Fibroblast of the aortic adventitia (primary cell): ENCODE measurements at places on chromosomes 3 and 15.

DNA sequence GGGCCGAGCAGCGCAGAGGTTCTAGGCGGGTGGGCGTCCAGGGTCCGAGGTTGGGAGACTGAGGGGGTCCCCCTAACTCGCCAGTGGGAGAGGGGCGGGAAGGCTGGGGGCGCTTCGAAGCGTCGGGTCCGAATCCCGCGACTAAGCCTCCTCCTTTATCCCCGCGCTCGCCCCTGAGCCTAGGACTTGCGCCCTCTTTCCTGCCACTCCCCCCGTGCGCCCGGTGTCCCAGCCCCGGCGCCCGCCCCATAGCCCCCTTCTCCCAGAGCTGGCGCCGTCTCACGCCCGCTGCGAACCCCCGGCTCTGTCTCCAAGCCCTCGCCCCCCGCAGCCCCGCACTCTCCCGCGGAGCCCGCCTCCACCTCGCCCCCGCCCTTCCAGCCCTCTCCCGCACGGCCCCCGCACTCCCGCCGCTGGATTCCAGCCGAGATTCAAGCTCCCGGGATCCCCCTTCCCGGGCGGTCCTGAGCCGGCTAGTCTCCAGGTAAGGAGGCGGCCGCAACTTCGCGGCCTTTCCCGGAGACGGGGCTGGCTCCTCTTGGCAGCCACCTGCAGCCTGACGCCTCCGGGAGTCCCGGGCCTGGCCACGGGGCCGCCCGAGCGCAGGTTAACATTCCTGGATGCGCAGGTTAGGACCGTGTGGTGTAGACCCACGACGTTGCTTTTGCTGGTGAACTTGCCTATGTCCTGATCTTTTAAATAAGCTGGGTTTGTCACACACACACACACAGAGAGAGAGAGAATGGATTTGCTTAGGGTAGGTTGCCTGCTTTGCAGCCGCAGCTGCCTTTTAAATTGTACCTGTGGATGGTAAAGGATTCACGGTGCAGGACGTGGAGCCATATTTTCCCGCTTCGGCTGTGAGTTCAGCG is 563 bp downstream of the PXYLP1 start:
- no peak for DNase-seq

- no peak for DNase-seq
Observed at GRCh38 chr15:78454992-78455391, 17.0 kb downstream of the IREB2 start.

- no peak for DNase-seq
Observed at GRCh38 chr3:25027650-25028049, 400.4 kb upstream of the RARB start.

DNA sequence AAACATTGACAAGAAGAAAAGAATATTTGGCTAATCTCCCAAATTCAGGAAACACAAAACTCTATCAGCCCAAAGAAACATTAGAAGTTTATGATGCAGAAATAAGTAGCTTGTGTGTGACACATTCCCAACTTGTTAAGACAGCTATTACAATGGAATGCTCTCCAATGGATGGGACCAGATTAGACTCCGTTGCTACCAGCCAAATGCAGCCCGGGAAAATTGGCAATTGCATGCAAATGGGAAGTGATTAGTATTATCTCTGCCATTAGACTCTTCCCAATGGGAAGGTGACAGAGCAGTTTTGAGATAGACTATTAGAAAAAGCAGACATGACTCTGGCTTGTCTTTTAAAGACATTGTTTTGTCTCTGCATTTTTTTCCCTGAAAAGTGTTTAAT is 37.4 kb upstream of the KCNMB2 start:
- no peak for DNase-seq

- no peak for DNase-seq
Observed at GRCh38 chr3:197345390-197345789, 47.0 kb upstream of the DLG1 start.

DNA sequence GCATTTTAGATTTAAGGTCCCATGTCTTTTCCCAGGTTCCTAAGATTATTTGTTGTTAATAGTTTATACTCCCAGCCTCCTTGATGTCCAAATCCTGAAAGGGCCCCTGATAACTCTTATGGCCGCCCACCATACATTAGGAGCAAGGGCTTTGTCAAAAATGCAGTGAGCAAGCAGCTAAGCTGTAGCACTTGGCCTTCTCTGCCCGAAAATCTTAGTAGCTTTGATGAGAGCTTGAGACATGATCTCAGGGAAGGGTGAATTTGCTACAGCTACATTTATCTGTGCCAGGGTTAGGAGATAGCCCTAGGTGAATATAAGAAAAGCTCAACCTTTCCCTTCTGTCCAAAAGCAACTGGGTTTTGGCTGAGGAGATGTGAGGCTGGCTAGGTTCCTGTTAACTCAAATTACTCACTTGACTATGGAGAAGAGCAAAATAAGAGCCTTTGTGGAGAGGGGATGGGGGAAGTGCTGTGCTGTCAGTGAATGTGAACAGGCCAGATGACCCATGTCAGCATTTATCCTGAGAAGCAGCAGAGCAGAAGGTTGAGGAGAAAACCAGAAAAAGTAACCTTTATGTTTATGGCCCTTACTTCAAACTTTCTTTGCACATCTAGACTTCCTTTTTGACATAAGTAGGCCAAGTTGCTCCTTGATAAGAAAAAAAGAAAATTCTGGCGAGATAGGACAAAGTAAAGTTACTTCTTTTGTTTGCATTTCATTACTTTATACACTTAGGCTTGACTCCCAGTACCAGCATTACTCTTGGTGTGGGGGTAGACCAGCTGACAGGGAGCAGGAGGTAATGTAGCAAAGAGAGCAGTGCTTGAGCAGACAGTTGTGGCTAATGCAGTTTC is 21.1 kb downstream of the MAPK6 start:
- peak; percentile 58 for DNase-seq

GRCh38 chr15:48834756-48835155 is 23.9 kb upstream of the CEP152 start:
- DNase-seq: no peak
